ENCODE measurements at places on chromosomes 7 and 10.

DNA sequence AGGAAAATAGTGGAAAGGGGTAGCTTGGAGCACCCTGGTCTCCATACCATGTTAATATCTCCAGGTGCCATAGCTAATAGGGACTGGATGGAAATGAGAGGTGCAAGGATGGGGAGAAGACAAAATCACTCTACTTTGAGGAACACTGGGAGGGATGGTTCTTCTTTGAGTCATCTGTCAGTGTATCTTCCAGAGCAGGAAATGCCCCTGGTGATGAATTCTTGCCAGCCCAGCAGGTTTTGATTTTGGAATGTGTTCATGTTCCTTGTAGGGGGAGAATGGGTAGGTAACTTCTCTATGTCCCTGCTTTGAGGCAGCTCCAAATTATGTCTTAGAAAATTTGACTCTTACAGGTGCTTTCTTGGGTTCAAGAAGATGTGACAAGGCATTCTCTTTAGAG lies 177.0 kb upstream of the GLI3 start:
- DNase-seq: no peak

DNA sequence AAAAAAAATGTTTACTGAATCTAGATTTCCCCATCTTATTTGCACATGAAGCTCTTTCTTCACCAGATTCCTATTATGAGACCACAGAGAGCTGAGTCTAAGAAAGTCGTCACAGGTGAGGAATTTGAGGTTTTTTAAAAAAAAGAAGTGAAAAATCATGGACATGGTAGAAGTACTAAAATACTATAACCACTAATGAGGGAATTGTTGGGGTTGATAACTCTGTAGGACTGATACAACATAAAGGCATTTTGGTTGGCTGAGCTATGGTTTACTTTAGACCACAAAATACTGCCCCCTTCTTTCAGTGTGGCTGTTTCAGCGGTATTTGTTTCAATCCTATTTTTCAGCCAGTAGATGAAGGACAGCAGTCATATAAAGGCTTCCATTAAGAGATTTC lies 1111.3 kb downstream of the TYW1 start:
- DNase-seq: no peak

DNA sequence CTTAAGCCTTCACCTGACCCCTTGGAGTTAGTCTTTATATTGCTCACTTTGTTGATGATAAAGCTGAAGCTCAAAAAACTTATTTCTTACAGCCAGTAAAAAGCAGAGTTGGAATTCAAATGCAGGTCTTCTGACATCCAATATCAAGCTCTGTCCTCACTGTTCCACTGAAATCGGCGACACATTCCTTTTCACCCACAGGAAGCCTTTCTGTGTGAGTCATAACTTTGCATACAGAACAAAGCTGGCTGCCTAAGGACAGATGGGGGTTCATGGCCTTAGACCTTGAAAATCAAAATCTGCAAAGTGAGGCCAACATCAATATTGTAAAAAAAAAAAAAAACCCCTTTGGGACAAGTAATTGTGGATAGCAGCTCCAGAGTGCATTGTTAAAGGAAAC lies 21.8 kb upstream of the AKR1B1 start:
- no peak for DNase-seq

GRCh38 chr7:657565-658119 lies 68.9 kb upstream of the DNAAF5 start:
- no peak for DNase-seq

- DNase-seq: no peak
These were observed 18.5 kb downstream of the PIK3CG start for GRCh38 chr7:106883456-106884026.

DNA sequence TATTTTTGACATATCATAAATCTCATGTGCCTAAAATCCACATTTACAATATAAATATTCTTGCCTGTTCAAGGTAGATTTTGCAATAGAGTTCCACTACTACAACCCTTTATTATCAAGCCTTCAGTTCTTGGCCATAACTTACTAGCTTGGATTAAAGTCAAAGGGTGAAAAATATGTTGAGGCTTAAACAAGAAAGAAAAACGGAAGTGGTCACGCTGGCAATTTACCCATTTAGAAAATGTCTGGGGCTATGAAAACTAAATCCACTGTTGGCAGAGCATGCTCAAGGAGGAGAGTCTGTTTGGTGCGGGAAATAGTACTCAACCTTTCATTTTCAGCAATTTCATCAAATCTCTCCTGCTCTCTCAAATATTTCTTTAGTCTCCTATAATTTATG lies 209.8 kb upstream of the RHOBTB1 start:
- DNase-seq: no peak

GRCh38 chr10:49512121-49512809 lies 26.7 kb downstream of the ERCC6 start:
- DNase-seq: no peak

DNA sequence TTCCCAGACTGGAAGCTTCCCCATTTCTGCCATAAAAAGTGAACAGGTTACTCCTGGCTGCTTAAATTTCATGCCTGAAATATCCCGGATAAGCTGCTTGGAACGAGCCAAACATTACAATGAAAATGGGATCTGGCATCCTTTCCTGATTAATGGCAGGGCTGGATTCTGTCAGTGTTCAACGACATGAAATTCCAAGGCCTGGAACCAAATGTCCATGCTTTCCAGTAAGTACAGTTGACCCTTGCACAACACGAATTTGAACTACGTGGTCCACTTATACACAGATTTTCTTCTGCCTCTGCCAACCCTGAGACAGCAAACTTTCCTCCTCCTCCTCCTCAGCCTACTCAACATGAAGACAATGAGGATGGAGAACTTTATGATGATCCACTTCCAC lies 65.4 kb downstream of the SGMS1 start:
- DNase-seq: no peak

GRCh38 chr7:44548893-44549292 lies 7.8 kb upstream of the NPC1L1 start:
- DNase-seq: no peak

GRCh38 chr10:78754269-78755062 lies 314.3 kb upstream of the ZMIZ1 start:
- DNase-seq: no peak

DNA sequence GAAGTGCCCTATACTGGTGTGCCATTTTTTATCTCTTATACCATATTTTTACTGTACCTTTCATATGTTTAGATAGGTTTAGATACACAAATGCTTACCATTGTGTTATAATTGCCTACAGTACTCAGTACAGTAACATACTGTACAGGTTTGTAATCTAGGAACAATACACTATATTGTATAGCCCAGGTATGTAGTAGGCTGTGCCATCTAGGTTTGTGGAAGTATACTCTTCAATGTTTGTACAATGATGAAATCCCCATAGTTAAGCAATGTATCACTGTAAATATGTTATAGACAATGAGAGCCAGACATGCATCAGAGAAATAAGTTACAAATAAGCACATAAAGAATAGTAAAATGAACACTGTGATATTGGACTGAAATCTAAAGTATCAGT lies 109.1 kb downstream of the IQUB start:
- no peak for DNase-seq

DNA sequence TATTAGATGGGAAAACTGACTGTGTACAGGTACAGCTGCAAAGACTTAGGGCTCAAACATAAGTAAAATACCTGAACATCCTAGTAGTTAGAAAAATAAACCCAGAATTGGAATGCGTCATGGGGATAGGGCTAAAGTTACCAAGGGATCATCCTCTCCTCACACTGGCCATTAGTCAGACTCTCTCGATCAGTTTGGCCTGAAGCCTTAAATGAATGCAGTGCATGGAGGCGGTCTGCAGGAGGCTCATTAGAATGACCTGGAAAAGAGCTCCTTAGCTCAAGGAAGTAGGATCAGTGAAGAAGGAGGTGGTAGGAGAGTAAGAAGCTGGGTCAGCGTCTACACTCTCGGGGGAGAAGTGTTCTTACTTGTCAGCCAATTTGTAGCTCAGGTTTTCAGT lies 35.3 kb downstream of the DENND2A start:
- DNase-seq: no peak

DNA sequence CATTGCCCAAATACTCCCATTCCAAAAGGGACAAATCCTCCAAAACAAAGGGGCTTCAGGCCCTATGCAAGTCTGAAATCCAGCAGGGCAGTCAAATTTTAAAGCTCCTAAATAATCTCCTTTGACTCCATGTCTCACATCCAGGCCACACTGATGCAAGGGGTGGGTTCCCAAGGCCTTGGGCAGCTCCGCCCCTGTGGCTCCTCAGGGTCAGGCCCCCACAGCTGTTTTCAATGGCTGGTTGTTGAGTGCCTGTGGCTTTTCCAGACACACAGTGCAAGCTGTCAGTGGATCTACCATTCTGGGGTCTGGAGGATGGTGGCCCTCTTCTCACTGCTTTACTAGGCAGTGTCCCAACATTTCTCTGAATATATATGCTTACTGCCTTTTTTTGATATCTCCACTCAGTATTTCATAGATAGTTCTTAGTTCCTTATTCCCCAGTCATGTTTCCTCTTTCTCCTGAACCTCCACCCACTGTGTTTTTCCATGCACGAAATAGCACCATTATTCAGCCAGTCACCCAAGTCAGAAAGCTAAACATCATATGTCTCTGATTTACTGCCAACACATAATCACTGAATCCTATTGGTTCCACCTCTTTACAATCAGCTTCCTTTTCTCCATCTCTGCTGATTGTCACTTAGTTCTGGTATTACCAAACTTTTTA lies 172.6 kb upstream of the CACNA2D1 start:
- no peak for DNase-seq

- DNase-seq: no peak
These were observed 125.0 kb downstream of the FAM53B start for GRCh38 chr10:124619195-124619594.

- no peak for DNase-seq
These were observed 36.9 kb downstream of the MET start for GRCh38 chr7:116708861-116709260.

DNA sequence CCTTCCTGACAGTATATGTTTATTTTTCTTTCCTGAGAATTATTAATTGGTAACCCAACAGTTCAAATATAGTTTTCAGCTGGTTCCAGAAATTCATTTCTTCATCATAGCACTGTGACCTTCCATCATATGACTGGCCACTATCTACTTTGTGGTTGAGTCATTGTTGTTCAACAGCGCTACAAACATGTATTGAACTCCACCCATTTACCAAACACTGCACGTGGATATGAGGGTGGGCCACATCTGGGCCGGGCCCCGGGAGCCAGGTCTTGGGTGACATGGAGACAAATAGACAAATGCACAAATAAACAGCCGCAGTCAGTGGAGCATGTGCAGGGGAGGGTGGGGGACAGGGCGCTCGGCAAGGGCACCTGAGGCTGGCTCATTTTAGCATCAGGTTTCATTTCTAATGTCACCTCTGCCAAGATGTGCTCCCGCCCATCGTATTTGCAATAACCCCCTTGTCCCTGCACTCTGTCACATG lies 24.0 kb upstream of the EEPD1 start:
- DNase-seq: no peak

- DNase-seq: no peak
These were observed 255.1 kb downstream of the XPNPEP1 start for GRCh38 chr10:109668154-109668665.

- no peak for DNase-seq
These were observed 253.6 kb downstream of the SORCS3 start for GRCh38 chr10:104894681-104895080.

DNA sequence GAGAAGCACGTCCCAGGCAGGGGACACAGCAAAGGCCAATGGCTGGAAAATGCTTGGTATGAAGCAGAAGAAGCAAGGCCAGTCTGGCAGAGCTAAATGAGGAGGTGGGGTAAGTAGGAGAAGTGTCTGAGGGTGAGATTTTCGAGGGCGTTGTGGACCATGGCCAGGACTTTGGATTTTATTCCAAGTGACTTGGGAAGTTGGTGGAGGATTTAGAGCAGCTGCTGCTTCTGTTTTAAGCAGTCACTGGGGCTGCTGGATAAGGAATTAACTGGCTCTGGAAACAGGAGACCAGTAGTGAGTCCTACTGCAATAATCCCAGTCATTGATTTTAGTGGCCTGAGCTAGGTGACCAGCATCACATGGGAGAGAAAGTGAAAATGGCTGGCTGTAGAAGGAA lies 67.6 kb upstream of the GSDME start:
- no peak for DNase-seq

DNA sequence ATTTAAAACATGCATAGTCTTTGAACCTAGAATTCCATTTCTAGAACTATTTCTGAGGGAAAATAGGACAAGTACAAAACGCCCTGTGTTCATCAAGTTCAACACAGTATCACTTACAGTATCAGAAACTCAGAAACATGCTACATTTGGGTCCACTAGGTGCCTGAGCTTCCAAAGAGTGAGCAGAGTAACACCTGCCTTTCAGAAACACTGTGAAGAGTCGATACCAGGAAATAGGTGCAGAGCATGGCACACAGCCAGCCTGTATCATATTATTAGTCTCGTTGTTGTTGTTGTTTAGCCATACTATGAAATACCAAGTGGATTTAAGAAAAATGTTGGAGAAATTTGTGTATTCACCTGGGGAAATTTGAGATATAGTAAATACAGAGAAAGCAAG lies 392.1 kb upstream of the MGMT start:
- DNase-seq: no peak

DNA sequence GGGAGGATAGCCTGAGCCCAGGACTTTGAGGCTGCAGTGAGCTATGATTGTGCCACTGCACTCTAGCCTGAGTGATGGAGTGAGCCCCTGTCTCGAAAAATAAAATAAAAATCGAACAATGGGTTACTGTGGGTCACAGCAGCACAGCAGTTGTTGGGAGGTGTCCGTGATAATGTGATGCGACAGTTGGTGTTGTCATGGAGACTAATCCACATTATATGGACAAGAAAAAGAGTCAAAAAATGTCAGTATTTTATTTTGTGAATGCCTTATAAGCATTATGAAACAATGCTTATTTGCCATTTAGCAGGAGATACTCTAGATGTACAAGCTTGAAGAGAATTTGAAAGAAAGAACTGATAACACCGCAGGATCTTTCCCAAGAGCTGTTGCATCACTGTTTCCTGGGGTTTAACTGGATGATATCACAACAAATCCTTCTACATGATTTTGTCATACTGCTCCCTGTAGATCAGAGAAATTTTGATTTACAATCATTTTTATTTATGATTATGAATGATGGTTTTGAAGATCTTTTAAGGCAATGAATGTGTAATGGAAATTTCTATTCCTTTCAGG lies 195.4 kb downstream of the BAMBI start:
- DNase-seq: no peak

DNA sequence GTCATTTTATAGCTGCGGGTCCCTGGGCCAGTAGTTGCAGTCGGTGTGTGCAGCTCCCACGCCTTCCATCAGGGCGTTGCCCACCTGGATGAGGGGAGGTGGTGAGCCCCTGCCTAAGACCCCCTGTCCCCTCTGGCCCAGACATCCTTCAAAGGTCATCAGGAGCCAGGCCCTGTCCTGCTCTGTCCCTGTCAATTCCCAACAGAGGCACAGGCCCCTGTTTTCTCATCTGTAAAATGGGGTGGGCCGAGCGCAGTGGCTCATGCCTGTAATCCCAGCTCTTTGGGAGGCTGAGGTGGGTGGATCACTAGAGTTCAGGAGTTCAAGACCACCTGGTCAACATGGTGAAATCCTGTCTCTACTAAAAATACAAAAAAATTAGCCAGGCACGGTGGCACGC lies 128.5 kb upstream of the TNRC18 start:
- DNase-seq: no peak

GRCh38 chr10:110170142-110170971 lies 37.0 kb upstream of the MXI1 start:
- no peak for DNase-seq

- DNase-seq: no peak
These were observed 611.8 kb downstream of the SORCS3 start for GRCh38 chr10:105252911-105253310.

Measured in progenitor cell of endocrine pancreas (in vitro differentiated cells).